Lung (tissue), 17 donors: ENCODE measurements at places on chromosomes 2 and 18. TPM values are rescaled to one million over a fixed set of nuclear protein-coding genes. Genes with fewer than 3 reads are reported as not detected.
A peak's percentile ranks its signal among the peaks of the same experiment; 100 is the strongest.

PGAP1 gene
- total RNA-seq, result 34.1 TPM

DNAH7 gene
- total RNA-seq, result 32.9 TPM

HJURP gene
- 2.0 TPM for total RNA-seq

ADCYAP1 gene
- total RNA-seq, result 0.12 TPM

SNORC gene
- total RNA-seq, result 2.1 TPM

CXCR2 gene
- 1.6 TPM for total RNA-seq

DNAJC5G gene
- not detected for total RNA-seq

UGT1A5 gene
- total RNA-seq, result not detected

DSG1 gene
- total RNA-seq, result not detected

MAP3K19 gene
- 11.0 TPM for total RNA-seq

IL37 gene
- not detected for total RNA-seq

- DNase-seq, result no peak
- H3K4me1 ChIP-seq, result no peaks in the 10 kb centered on the region
- no peaks in the 10 kb centered on the region for H3K36me3 ChIP-seq
- H3K4me3 ChIP-seq, result no peak overlapping the region
- no peaks in the 10 kb centered on the region for H3K27me3 ChIP-seq
- no peak overlapping the region for H3K27ac ChIP-seq
Measured at GRCh38 chr2:13662055-13662454, 945.3 kb downstream of the TRIB2 start.

GRCh38 chr2:170812710-170813600 lies 3.7 kb upstream of the GAD1 start:
- no peaks in the 10 kb centered on the region for H3K4me1 ChIP-seq
- peaks cover 51% of the 10 kb centered on the region for H3K27me3 ChIP-seq
- DNase-seq, result peak; percentile 90
- no peaks in the 10 kb centered on the region for H3K36me3 ChIP-seq
- no peak overlapping the region for H3K27ac ChIP-seq

DNA sequence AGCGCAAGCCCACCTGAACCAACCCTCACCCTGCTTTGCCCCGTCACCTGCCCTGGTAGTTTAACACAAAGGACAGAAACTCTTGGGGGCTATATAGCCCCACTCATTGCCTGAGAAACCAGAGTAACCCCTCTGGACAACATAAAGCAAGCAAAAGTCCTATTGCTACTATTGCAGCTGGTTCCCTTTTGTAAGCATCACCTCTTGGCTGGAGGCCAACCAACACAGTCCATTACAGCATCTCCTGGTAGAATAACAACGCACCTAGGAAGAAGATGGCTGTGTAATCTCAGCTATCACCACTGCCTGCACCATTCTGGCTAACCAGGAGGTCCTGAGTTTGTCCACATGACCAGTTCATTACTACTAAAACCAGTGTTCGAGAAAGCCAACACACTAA lies 36.4 kb downstream of the FLACC1 start:
- no peak for DNase-seq
- no peaks in the 10 kb centered on the region for H3K36me3 ChIP-seq
- no peak overlapping the region for H3K4me3 ChIP-seq
- no peaks in the 10 kb centered on the region for H3K27me3 ChIP-seq

GRCh38 chr2:8263901-8264300 lies 418.0 kb upstream of the ID2 start:
- no peak overlapping the region for H3K27ac ChIP-seq
- H3K36me3 ChIP-seq, result no peaks in the 10 kb centered on the region
- peaks cover 12% of the 10 kb centered on the region for H3K4me1 ChIP-seq
- DNase-seq, result no peak

DNA sequence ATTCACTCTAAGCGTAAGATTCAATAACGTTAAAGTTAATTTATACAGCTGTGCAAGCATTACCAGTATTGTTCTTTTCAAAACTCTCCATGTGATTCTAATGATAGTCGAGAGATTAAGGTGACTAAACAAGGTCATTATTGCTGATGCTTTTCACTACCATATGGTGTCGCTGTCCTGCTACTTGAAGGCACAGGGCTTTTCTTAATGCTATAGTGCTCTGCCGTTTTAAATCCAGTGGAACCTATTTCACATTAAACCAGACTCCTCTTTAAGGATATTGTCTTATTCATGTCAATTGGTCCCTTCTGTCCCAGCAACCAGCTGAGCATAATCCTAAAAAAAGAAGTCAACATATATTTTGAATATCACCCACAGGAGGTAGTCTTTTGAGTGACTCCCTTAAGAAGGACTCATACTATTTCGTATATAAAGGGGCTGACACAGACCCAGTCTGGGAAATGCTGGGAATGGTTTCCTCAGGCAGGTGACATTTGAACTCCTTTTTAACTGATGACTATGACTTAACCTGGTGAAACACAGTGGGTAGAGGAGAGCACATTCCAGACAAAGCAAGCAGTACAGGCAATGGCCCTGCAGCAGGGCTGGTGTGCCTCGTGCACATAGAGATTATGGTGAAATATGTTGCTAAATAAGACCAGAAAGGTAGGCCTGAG lies 53.9 kb upstream of the CYTIP start:
- H3K27me3 ChIP-seq, result no peaks in the 10 kb centered on the region
- H3K4me3 ChIP-seq, result no peak overlapping the region
- H3K36me3 ChIP-seq, result no peaks in the 10 kb centered on the region
- DNase-seq, result peak; percentile 9
- H3K27ac ChIP-seq, result no peak overlapping the region
- no peaks in the 10 kb centered on the region for H3K4me1 ChIP-seq

- H3K4me1 ChIP-seq, result no peaks in the 10 kb centered on the region
- H3K27me3 ChIP-seq, result no peaks in the 10 kb centered on the region
- DNase-seq, result no peak
- H3K4me3 ChIP-seq, result no peak overlapping the region
- H3K36me3 ChIP-seq, result no peaks in the 10 kb centered on the region
- H3K27ac ChIP-seq, result no peak overlapping the region
Measured at GRCh38 chr2:239000089-239000488, 152.2 kb downstream of the TWIST2 start.

DNA sequence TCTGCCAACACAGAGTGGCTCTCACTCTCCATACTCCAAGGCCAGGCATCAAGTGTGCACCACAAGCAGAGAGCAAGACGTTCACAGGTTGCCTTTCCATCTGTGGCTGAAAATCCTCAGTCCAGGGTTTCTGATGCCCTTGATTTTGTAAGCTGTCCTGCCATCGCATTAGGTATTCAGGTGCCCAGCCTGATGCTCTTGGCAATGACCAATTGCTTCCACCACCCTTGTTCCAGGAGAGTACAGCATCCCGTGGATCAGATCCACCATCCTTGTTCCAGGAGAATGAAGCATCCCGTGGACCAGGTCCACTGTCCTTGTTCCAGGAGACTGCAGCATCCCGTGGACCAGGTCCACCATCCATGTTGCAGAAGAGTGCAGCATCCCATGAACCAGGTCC lies 133.4 kb upstream of the GPC1 start:
- H3K4me1 ChIP-seq, result no peaks in the 10 kb centered on the region
- H3K27me3 ChIP-seq, result no peaks in the 10 kb centered on the region
- H3K4me3 ChIP-seq, result no peak overlapping the region
- no peak overlapping the region for H3K27ac ChIP-seq
- H3K36me3 ChIP-seq, result no peaks in the 10 kb centered on the region

DNA sequence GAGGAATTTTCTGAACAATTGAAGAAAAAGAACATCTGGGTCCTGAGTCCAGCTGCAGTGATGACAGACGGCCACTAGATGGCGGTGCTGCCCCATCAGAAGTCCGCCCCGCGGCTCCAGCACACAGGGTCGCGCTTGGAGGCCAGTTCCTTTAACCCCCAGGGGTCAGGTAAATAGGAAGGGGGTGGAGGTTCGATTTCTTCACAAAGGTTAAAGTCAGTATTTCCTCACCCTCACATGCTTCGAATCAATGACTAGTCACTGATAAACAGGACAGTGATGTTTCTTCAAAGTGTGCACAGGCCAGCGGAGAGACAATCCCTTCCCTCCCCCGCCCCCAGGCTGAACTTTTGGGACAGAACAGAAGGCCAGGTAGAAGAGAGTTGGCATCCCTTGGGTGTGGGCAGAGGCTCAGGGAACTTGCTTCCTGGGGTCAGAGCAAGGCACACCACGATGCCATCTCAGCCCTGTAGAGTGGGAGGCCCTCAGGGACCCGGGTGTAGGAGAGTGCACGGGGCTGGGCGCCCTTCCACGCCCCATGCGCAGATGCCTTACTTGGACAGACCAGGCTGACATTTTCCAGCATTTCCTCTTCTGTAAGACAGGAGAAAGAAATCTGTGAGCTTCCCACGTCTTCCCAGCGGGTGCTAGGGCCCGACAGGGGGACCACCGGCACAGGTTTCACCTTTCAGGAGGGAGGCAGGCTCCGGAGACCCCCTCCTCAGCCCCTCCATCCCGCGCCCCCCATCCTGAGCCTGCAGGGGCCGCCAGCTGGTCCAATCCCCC lies 722 bp downstream of the APOB start:
- H3K36me3 ChIP-seq, result no peaks in the 10 kb centered on the region
- H3K4me3 ChIP-seq, result no peak overlapping the region
- peak; percentile 72 for DNase-seq
- peaks cover 15% of the 10 kb centered on the region for H3K4me1 ChIP-seq
- H3K27me3 ChIP-seq, result no peaks in the 10 kb centered on the region
- no peak overlapping the region for H3K27ac ChIP-seq

DNA sequence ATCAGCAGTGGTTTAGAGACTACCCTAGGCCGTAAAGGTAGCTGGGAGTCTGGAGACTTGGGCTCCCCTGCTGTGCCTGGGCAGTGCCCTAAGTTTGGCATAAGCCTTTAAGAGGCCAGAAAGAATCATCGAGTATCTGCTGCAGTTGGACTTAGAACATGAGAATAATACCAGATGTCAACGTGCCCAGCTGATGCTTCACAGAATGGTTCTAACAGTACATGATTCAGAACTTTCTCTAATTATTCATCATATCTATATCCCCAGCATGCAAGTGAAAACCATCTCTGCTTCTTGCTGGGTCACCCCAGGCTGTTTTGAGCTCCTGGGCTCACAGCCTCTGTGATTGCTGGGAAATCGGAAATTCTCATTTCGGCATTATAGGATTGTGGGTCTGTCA lies 118.1 kb downstream of the NCK2 start:
- H3K4me1 ChIP-seq, result peaks cover 9% of the 10 kb centered on the region
- no peak overlapping the region for H3K4me3 ChIP-seq
- no peaks in the 10 kb centered on the region for H3K27me3 ChIP-seq

- peaks cover 6% of the 10 kb centered on the region for H3K4me1 ChIP-seq
- DNase-seq, result no peak
- H3K27ac ChIP-seq, result no peak overlapping the region
- H3K27me3 ChIP-seq, result no peaks in the 10 kb centered on the region
Measured at GRCh38 chr2:168700615-168701245, 101.7 kb upstream of the NOSTRIN start.

DNA sequence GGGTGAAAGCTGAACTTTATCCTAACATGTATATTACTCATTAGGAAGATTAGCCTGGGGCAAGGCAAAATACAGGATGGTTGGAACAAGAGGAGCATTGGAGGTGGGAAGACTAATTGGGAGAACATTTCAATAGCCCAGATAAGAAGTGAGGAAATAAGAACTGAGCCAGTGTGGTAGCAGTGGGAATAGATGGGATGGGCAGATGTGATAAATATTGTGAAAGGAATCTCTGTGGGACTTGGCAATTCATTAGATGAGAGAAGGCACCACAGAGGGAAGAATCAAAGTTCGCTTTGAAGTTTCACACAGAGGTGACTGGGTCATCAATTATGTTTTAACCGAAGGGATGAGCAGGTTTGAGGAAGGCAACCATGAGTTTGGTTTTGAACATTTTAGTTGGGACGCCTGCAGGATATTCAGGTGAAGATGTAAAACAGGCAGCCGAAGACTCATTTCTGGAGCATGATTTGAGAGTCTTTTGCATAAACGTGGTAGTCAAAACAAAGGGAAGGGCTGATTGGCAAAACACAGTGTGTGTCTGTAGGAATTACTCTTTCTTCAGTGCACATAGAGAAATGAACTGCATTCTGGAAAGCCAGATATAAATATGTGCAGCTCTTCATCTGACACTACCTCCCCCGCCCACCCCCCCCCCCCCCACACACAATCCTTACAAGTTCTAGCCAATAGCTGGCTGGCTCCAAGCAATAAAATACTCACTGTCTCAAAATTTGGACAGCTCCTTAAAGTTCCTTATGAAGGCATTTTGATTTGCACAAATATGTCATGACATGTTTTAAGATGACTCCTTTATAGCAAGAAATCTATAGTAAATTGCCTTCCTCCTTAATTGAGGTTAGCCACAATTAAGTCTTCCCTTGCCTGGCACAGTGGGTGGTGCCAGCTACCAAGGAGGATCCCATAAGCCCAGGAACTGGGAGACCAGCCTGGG lies 1.9 kb upstream of the SLC1A4 start:
- peak; percentile 44 for DNase-seq
- H3K27ac ChIP-seq, result no peak overlapping the region
- H3K36me3 ChIP-seq, result no peaks in the 10 kb centered on the region
- no peaks in the 10 kb centered on the region for H3K27me3 ChIP-seq
- no peak overlapping the region for H3K4me3 ChIP-seq

DNA sequence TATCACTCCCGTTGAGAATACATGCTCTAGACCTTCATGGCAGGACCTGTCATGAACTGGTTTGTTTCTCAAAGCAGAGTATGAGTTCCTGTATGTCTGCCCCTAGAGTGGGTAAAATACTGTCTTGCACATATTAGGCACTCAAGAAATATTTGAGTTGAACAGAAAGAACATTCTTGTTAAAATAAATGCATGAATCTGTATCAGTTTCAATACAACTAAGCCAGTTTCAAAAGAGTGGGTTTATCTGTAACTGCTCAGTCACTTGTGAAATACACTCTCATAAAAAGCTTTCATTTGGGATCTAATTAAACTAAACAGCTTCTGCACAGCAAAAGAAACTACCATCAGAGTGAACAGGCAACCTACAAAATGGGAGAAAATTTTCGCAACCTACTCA lies 69.2 kb downstream of the RFTN2 start:
- H3K27me3 ChIP-seq, result no peaks in the 10 kb centered on the region
- DNase-seq, result no peak
- no peaks in the 10 kb centered on the region for H3K36me3 ChIP-seq
- no peak overlapping the region for H3K4me3 ChIP-seq

DNA sequence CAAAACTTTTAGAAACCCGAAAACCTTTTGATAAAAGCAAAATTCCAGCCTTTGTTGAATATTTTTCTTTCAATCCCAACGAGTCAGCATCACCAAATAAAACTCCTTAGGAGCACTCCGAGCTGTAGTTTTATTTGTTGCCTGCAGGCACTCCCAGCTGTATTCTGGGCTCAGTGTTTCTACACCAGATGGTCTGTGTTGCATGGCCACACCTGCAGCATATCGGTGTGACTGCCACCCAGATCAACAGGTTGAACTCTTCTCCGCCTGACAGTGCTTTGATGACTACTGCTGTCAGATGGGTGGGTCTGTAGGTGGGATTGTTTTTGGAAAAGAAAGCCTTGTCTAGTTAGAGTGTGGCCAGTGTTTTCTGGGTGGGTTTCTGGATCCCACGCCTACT lies 32.7 kb downstream of the APCDD1 start:
- no peak overlapping the region for H3K4me3 ChIP-seq
- H3K27ac ChIP-seq, result no peak overlapping the region
- H3K4me1 ChIP-seq, result no peaks in the 10 kb centered on the region
- peaks cover 21% of the 10 kb centered on the region for H3K36me3 ChIP-seq

GRCh38 chr18:3596324-3596636 lies 146.3 kb downstream of the TGIF1 start:
- peak overlapping the region; percentile 99 for H3K27ac ChIP-seq
- peaks cover 11% of the 10 kb centered on the region for H3K4me1 ChIP-seq
- no peak for DNase-seq
- no peaks in the 10 kb centered on the region for H3K27me3 ChIP-seq
- no peaks in the 10 kb centered on the region for H3K36me3 ChIP-seq

GRCh38 chr2:258933-259332 lies 4.9 kb downstream of the SH3YL1 start:
- no peak overlapping the region for H3K4me3 ChIP-seq
- no peaks in the 10 kb centered on the region for H3K27me3 ChIP-seq

- no peak overlapping the region for H3K4me3 ChIP-seq
- peaks cover 2% of the 10 kb centered on the region for H3K4me1 ChIP-seq
Measured at GRCh38 chr2:168254158-168254935, 7.0 kb upstream of the STK39 start.
